Umbilical cord (tissue), 2 donors: ENCODE measurements at places on chromosomes 4 and X.
A peak's percentile ranks its signal among the peaks of the same experiment; 100 is the strongest.

DNA sequence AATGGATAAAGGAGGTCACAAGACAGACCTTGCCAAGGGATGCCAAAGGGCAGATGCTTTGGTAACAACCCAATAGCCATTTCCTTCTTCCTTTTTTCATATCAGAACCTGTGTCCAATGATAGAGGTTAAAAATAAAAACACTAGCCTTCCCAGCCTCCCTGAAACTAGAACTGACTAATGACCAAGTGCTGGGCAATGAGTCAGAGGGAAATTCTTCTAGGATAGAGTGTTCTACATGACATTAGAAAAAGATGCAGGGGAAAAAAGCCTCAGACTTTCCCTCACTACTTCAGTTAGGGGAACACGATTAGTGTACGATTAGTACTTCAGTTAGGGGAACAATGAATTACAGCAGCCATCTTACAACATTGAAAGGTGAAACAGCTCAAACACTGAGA, 29.3 kb upstream of the FAM47C start:
- no peak for DNase-seq

- no peak for DNase-seq
Measured at GRCh38 chr4:38983291-38983690, 48.9 kb downstream of the TMEM156 start.

GRCh38 chr4:182778222-182778982, 138.8 kb downstream of the DCTD start:
- no peak for DNase-seq

- peak; percentile 31 for DNase-seq
Measured at GRCh38 chr4:87895964-87896621, 63.3 kb downstream of the MEPE start.

DNA sequence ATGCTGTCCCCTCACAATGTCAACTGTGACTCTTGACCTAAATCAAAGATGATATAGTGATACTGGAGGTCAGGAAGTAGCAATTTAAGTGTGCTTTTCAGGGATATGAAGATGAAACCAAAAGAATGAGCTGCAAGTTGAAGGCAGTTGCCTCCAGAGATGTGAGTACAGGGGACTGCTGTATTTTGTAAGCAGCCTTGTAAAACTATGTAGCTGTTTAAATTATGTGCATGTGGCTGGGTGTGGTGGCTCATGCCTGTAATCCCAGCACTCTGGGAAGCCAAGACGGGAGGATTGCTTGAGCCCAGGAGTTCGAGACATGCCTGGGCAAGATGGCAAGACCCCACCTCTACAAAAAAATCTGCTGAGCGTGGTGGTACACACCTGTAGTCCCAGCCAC, 15.1 kb upstream of the TNIP2 start:
- DNase-seq = peak; percentile 40

- peak; percentile 86 for DNase-seq
Measured at GRCh38 chr4:5051278-5052203, at the start of gene STK32B. Gene STK32B (plus strand): TSS chr4:5051480.
